ENCODE measurements at places on chromosomes 11 and 22.

DNA sequence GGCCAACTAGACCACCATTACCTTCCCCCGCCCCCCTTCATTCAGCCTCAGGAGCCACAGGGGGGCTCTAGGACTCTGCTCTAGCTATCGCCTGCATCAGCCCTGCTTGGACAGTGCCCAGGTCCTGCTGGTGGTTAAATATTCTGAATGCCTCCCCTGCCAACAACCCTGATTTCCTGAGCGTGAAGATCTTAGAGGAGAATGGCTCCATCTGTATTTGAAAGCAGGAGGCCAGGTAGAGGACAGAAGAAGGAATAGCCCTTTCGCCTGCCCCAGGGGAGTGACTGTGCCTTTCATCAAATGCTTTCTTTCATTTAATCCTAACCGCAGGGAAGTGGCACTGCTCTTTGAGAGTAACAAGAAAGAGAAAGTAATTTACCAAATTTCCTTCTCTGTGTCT lies 69.2 kb downstream of the ISX start:
- no peak for DNase-seq

GRCh38 chr11:2264366-2265053 lies 5.9 kb downstream of the ASCL2 start:
- DNase-seq, result no peak

GRCh38 chr11:72328366-72329224 lies 84.6 kb upstream of the PHOX2A start:
- DNase-seq, result no peak

GRCh38 chr11:81135570-81135969 lies 1598.1 kb downstream of the FAM181B start:
- no peak for DNase-seq
